ENCODE measurements at places on chromosomes 11 and 22.

DNA sequence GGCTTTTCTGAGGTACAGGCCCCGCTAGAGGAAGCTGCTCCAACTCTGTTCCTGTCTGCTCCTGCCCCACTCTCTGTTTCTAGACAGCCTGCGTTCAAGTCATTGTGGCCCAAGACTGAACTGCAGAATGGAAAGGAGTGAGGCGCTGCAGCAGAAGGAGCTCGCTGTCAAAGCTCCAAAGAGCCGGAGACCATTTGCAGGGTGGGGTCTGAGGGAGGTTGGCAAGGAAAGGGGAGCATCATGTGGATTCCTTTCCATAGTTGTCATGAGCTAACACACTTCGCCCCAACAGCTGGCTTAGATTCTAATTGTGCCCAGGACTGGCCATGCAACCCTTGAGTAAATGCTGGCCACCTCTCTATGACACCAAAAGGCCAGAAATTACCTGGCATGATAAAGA, 18.8 kb downstream of the APOL4 start:
- no peak for DNase-seq

DNA sequence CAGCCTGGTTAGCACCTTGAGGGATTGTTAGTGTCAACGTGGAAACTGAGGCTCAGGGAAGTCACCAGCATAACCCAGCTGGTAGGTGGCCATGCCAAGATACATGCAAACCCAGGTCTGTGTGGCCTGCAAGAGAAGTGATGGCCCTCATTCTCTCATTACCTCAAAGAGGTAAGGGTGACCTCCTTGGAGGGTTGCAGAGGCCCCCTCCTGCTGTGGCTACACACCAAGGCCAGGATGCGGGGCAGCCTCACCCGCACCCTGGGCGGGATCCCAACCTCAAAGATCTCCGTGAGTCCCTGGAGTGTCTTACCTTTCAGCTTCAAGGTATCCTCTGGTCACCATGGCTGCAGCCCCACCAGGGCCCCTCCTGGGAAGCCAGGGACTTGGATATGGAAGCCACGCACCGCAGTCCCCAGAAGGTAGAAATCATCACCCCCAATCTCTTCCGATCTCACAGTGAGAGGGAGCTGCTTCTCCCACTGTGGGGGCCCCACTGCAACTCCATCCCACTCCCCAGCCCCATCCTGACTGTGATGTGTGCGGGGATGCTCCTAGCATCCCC, 95.4 kb downstream of the MORC2 start:
- no peak for DNase-seq

- no peak for DNase-seq
Observed at GRCh38 chr11:35803115-35803514, 140.5 kb downstream of the TRIM44 start.

- DNase-seq, result no peak
Observed at GRCh38 chr11:108586600-108586999, 7.0 kb downstream of the EXPH5 start.

- DNase-seq, result no peak
Observed at GRCh38 chr11:131975619-131976018, 605.2 kb downstream of the NTM start.

GRCh38 chr11:2690596-2691354, 9.0 kb downstream of the KCNQ1OT1 start:
- DNase-seq, result no peak

- DNase-seq, result no peak
Observed at GRCh38 chr22:38481162-38481870, 13.4 kb downstream of the KDELR3 start.

DNA sequence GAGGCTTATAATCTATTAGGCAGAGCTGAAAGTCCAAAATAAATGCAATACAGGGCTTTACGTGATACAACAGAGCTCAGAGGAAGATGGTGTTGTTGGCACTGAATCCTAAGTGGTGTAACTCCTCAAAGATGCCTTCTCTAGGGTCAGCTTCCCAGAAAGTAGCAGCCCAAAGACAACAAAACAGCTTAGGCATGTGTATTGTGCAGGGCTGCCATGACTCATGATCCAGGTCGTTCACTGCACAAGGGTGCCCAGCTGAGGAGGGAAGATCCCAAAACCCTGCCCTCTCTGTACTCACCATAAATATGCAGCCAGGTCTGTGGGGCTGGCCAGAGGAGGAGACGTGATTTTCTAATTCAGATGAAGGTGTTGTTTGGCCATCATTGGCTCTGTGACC, 59.4 kb upstream of the NNMT start:
- DNase-seq, result no peak

DNA sequence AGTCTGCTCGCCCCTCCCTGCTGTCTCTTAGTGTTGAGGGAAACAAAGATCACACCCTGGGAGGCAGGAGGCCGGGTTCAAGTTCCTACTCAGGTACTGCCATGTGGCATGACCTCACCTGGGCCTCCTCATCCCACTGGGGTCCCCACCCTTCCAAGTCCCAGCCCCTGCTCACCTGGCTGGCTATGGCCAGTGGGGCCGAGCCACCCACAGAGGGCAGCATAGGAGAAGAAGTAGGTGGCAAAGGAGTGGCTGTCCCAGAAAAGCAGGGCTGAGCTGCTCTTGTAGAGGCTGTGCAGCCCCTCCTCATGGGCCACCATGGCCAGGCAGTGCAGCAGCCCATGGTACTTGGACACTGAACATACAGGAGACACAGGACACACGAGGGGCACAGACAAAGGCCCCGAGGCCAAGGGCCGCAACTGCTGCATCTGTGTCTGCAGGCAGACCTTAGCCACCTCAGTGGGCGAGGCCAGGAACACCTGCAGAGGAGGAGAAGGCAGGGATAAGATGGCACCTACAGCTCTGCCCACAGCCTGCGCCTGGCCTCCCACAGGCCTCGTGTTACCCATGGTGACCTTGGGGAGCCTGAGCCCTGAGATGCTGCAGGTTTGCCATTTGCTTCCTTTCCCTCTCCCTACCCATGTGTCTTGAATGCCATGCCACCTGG, 50.6 kb upstream of the MPEG1 start:
- DNase-seq, result no peak

DNA sequence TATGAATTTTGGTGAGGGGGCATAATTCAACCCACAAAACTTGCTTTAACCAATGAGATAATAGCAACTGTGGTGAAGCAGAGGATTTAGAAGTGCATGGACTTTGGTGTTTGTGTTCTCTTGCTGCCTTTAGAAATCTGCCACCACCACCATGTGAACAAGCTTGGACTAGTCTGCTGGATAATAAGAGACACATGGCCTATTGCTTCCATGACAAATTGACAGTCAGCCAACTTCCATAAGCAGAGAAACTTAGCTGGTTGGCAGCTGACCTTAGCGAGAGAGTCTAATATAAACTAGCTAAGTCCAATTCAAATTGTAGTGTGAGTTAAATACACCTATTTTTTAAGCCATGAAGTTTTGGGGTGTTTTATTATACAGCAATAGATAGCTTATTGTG, 482.1 kb upstream of the ANO5 start:
- DNase-seq, result no peak

GRCh38 chr11:8207080-8208000, 38.5 kb upstream of the RIC3 start:
- DNase-seq, result no peak

GRCh38 chr11:116110802-116111201, 606.6 kb upstream of the CADM1 start:
- DNase-seq, result no peak

DNA sequence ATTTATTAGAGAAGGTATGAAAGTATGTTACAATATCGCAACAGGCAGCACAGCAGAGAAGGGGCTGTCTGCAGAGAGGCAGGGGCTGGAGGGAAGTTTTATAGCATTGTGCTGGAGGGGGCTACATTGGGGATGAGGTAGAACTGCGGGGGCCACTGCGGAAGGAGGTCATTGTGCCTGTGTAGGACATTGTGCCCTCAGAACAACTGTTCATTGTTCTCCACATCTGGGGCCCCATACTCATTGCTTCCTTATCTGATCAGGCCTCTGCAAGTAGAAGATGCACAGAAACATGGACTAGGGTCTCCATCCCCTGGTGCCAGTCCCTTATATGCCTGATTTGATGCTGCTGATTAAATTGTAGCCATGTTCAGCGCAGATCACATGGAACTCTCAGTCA, 12.1 kb downstream of the NADSYN1 start:
- DNase-seq, result no peak

DNA sequence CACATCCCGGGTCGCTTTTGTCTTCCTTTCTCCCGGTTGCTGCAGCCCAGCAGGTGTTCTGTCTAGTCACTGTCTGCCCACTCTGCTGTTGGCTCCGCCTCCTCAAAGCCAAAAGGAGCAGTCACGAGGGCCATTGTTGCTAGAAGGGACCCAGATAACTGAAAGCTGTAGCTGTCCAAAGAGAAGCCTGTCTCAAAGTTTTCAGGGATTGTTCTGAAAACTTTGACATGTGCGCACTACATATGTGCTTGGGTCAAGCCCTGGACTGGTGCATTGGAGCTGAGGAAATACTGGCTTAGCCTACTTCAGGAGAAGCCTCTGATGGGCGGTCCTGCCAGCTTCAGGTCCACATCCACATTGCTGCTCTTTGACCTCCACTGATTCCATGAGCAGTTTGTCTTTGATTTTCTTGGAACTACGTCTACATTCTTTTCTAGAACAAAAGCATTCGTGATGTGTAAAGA, 8.8 kb upstream of the OR2AT4 start:
- DNase-seq, result no peak

DNA sequence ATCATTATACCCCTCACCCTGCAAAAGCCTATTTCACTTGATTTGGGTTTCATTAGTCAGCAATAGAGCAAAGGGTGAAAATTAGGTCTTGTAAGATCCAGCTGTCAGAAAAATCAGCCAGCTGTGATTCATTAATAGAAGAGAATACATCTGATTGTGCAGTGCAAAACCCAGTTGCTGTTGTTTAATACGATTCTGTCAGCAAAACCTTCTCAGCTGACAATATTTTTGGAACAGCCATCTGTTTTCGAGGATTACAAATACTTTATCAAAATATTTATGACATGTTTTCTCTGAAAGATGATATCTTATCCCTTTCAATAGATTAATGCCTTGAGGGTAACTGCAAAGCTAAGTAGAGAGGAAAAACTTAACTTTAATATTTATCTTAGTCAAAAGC, 1354.0 kb upstream of the RAG2 start:
- DNase-seq, result no peak

DNA sequence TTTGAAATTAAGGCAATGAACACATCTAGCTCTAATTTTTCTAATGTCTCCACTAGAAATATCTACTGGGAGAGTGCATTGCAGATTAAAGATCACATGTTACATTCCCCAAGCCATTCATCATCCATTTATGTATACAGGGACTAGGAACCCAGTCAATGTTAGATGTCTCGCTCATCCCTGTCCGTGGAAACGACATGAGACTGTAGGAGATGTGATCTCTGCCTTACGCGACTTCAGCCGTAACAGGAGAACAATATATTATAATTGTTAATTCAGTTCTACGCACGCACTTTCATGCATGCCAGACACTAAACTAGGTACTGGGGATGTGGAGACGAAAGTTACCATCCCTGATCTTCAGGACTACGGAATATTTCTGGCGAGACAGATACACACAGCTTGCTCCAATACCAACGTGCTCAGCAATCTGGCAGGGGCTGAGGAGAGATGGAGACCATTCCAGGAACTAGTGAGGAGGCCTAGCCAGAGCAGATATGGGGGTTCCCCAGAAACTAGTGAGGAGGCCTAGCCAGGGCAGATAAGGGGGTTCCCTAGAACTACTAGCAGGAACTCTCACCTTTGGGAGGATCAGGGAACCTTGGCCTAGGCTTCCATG, 706 bp downstream of the DCPS start:
- no peak for DNase-seq

DNA sequence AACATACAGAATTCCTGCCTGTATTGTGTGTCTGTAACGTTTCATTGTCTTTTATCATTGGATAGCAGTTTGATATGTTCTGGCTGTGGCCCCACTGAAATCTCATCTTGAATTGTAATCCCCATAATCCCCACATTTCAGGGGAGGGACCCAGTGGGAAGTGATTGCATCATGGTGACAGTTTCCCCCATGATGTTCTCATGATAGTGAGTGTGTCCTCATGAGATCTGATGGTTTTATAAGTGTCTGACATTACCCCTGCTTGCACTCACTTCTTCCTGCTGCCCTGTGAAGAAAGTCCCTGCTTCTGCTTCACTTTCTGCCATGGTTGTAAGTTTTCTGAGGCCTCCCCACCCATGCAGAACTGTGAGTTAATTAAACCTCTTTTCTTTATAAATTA, 19.6 kb upstream of the MTMR2 start:
- DNase-seq, result no peak

- no peak for DNase-seq
Observed at GRCh38 chr11:104529213-104529612, 365.3 kb upstream of the PDGFD start.

DNA sequence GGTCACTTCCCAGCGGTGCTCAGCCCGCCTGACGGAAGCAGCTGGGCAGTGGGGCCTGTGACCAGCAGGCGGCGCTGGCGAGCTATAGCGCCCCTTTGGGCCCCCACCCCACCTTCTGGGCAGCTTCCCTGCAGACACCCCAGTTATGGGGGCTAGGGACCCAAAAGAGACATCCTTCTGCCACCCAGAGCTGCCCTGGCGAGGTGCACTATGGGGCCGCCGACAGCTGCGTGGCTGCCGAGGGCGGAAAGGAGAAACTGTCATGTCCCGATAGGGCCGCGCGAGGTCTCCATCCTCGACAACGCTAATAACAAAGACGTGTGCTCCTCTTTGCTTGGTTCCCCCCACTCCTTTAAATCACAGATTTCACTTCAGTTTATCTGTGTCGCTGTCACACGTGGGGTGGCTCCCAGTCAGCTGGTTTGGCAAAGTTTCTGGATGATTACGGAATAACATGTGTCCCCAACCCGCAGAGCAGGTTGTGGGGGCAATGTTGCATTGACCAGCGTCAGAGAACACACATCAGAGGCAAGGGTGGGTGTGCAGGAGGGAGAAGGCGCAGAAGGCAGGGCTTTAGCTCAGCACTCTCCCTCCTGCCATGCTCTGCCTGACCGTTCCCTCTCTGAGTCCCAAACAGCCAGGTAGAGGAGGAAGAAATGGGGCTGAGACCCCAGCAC, 673 bp upstream of the MYO7A start:
- DNase-seq, result no peak

GRCh38 chr11:19978668-19979518, 181.4 kb downstream of the DBX1 start:
- DNase-seq, result peak; percentile 15

- no peak for DNase-seq
Observed at GRCh38 chr11:78656984-78657383, 82.3 kb upstream of the NARS2 start.

GRCh38 chr11:73313652-73314051, 5.6 kb downstream of the ARHGEF17 start:
- DNase-seq, result no peak

DNA sequence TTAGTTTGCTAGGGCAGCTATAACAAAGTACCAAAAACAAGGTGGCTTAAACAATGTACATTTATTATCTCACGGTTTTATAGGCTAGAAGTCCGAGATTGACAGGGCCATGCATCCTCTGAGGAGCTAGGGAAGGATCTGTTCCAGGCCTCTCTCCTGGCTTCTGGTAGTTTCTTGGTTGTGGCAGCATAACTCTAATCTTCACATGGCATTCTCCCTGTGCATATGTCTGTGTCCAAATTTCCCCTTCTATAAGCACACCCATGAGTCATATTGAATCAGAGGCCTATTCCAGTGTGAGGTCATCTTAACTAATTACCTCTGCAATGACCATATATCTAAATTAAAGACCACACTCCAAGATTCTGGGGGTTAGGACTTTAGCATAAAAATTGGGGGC, 31.3 kb upstream of the MMP13 start:
- no peak for DNase-seq

GRCh38 chr11:112863305-112863704, 97.9 kb upstream of the NCAM1 start:
- DNase-seq, result no peak

GRCh38 chr11:19327280-19327679, 86.5 kb upstream of the E2F8 start:
- DNase-seq, result no peak

- no peak for DNase-seq
Observed at GRCh38 chr11:72426103-72426757, 8.1 kb downstream of the CLPB start.

Data from GM12864 (cell line).